ENCODE measurements at places on chromosomes 6 and 20.
A peak's percentile ranks its signal among the peaks of the same experiment; 100 is the strongest.

GRCh38 chr20:4713401-4713800, 8.3 kb upstream of the PRND start:
- no peak for DNase-seq

DNA sequence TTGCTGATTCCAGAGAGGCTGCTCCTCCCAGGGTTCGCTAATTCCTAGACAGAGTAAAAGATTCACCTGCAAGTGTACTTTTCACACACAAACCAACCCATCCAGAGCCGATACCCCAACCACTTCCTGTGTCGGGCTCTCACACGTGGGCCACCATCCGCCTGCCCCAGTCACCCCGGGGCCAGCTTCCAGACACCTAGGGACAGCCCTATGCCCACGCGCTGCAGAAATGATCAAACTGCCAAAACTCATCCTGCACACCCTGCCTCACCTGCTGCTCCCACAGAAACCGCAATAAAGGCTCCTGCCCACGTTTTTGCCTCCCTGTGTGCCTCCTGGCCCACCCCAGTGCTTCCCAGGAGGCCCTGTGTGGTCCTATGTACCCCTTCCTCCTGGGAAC, 59.5 kb downstream of the PSMG4 start:
- DNase-seq = no peak

- DNase-seq = no peak
Observed at GRCh38 chr6:126824815-126825214, 293.7 kb upstream of the RSPO3 start.

DNA sequence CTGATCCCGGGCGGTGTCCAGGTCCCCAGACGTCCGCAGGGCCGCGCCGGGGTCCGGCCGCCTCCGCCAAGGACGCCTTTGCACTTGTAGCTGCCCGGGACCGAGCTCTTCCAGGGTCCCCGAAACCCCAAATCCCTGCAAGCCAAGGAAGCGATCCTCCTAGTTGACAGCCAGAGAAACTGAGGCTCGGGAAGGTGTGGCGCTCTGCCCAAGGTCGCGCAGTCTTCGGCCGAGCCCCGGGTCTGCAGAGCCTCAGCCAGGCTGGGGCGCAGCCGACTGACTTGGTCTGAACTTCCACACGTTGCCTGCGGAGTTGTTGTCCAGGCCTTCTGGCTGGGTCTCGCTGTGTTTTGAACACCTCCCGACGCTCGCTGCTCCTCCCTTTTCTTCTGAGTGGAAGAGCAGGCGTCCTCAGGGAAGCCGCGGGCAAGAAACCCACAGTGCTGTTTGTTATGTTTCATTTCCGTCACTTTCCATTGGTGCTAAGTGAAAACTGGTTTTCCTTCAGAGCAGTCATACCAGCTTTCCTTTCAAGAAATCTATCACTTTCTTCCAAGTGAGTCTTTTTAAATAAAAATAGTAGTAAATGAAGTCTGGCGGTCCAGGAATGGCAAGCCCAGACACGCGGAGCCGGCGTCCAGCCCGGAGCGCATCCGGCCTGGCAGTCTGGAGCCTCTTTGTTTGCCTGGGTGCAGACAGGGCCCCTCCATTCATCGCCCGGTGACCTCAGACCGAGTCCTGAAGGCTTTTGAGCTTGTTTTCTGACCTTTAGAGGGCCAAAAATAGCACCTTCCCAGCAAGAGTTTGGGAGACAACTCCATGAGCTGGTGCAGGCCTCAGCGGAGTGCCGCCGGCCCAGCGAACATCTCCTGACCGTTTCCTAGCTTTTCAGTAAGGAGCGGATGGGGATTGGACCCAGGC, 698 bp downstream of the FAM210B start:
- DNase-seq = no peak

DNA sequence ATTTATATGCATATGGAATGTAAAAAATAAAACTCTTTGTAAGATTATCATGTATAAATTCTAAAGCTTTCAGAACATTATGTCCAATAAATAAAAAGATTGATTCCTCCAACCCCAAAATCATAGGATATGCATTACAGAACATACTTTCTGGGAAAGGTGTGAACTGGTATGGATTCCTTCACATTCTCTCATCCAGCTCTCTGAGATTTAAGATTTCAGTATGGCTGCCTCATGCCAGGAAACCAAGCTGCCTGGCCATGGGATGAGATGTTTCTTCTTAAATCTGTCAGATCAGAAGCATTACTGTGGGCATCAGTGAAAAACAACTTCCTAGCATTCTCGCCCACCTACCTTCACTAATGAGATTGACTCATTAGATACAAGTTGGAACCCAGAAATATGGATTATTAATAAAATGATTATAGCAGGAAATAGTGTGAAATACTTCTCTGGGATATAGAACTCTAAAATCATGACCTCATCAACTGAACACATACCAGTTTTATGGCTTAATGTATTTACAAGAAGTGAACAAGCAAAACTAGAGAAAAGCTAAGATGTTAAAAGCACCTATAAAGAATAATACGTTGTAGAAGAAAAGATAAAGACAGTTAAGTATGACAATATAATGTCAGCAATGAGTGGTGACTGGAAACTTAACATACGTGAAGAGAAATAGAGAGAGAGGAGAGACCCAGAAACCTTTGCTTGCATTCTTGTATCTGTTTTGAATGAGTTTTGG, 171.6 kb upstream of the PHACTR1 start:
- no peak for DNase-seq

DNA sequence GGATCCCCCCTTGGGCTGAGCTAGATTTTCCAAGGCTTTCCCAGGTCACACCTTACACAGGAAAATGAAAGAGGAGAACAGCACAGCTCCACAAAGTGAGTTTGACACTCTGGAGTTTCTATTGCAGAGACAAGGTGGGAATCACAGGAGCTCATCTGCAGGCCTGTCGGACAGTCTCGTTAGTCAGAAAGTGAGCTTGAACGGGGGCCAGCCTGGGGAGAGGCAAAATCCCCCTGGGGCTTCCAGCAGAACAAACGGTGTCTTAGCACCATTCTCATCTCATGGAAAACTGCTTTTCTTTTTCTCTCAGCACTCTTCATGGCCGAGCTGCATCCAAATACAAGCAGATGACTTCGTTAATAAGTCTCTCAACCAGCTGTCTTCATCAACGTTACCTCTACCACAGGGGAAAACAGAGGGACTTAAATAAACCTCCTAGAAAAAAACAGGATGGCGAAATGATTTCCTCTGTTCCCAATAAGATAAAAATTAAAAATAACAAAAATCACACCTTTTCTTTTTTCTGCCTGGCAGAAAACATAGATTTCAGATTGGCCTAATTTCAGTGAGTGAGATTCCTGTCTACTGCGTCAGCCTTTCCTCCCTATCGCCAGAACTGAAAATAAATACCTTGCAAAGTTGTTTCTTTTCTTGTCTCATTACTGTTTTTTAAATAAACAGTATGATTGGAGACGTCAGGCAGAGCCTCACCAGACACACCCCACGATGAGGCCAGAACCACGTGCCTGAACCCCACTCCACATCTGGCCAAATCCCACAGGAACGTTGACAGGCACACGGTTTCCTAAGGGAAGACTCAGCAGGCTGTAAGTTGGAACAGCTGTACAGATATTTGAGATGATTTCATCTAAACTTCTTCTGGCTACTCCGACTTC, 219.0 kb downstream of the TTLL2 start:
- DNase-seq = no peak

DNA sequence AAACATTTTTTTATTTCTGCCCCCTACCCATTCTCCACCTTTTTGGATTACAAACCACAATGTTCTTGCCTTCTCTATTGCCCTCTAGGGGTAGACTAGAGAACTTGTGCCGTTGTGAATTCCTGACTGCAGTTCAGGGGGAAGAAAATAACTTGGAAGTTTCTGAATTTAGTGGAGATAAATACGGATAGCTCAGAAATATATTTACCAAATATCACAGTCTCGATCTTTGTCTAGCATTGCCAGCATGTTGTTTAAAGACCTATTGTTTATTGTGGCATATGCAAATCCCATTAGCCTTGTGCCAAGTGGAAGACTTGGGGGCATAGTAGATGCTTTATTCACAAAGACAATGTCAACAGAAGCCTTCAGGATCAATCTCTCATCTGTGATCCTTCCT, 154.1 kb upstream of the MMS22L start:
- no peak for DNase-seq

GRCh38 chr6:99393698-99394531, at the start of gene COQ3:
COQ3 (minus strand) TSS chr6:99394195; CDS start chr6:99394179, 16 bp downstream.
- peak; percentile 52 for DNase-seq

GRCh38 chr20:63695424-63696305, 787 bp upstream of the TNFRSF6B start:
- DNase-seq = no peak

GRCh38 chr20:24060851-24061590, 72.4 kb upstream of the GGTLC1 start:
- DNase-seq = no peak
